ENCODE measurements at places on chromosomes 7 and 10.

DNA sequence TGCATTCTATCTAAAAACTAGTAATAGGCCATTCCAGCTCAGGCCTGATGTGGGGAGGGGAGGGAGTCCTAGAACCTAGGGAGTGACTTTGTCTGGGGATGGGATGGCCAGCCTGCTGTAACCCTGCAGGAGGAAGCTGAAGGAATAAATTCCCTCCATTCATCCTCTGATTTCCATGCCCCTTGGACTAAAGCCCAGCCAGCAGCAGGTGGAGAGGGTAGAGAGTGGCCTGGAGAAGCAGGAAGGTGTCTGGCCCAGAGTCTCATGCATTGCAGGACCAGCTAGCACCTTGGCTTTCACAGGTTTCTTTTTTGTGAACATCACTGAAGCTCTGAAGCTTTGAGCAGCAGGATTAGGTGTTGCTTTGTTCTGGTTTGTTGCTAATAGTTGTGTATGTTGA, 32.8 kb upstream of the CDH23 start:
- no peak for DNase-seq

GRCh38 chr10:12431151-12432101, 82.1 kb downstream of the CAMK1D start:
- no peak for DNase-seq

DNA sequence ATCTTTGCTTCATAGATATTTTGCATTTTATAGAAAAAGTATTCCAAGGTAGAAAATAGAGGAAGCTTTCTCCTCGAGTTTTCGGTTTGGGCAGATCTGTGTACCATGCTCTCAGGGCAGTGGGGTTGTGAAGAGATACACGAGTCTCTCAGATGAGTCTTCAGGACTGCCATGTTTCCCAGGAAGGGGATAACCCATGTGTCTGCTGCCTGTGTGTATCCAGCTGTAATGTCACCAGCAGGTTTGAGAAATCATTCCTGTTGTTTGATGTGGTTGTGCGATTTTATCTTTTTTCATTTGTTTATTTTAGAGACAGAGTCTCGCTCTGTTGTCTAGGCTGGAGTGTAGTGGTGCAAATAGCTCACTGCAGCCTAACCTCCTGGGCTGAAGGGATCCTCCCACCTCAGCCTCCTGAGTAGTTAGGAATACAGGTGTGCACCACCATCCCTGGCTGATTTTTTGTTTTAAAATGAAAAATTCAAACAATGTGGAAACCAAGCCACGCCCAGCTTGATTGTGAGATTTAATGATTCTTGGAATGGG, 48.9 kb downstream of the SNX10 start:
- no peak for DNase-seq

DNA sequence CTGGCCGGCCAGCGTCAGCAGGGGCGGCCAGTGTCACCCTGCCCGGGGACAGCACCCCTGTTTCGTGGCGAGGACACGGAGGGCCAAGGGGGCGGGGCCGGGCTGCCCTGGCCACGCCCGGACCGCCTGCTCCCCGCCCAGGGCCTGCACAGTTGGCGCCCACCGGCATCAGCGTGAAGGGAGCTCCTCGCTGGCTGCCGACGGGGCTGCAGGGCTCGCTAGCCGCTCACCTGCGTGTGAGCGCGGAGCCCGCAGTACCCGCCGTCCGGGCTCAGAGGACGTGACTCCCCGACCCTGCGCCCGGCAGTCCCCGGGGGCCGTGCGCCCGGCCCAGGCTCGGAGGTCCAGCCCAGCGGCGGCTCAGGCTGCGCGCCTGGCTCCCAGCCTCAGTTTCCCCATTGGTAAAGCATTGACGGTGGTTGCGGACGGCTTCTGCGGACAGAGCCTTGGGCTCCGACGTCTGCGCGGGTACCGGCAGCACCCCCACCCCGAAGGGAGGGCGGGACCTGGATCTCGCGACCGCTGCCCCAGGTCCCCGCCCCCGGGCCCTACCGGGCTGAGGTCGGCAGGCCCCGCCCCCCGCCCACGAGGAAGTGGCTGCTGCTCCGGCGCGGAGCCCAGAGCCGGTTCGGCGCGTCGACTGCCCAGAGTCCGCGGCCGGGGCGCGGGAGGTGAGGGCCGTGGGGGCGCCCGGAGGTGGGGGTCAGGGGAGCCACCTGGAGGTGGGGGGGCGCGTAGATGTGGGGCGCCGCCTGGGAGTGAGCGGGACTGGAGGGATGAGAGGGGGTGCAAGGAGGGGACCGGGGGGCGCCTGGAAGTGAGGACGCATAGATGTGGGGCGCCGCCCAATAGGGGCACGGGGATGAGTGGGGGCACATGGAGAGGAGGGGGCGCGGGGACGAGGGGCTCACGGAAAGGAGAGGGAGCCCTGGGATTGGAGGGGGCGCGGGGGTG, at the start of gene ARPC1B:
Gene ARPC1B, plus strand, starts transcription at position 620 of the 954 bp plus-strand sequence. CDS start 10,985 bp downstream, outside the sequence.
- peak; percentile 99 for DNase-seq

- DNase-seq, result no peak
Observed at GRCh38 chr10:116857156-116857555, 7.9 kb downstream of the ENO4 start.

DNA sequence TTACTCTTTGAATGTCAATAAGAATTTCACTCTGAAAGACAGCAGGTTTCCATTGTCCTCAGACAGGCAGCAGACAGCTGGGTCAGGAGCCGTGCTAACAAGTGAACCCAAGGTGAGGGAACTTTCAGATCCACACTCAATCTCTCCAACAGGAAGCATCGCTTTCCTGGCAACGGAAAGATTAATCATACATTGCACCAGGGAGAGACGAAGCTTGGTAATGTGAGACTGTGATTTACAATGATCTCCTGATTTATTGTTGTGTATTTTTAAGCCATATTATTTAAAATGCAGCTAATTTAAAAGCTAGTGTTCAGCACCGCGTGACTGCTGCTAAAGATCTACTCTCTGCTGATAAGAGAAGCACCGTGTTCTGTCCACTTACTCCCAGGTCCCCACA, 17.5 kb upstream of the NOM1 start:
- DNase-seq, result no peak

GRCh38 chr10:76540786-76541185, 1096.8 kb downstream of the KCNMA1 start:
- no peak for DNase-seq

- DNase-seq, result peak; percentile 40
Observed at GRCh38 chr7:116249969-116250553, 39.7 kb downstream of the TES start.

GRCh38 chr7:36473454-36474282, 84.0 kb downstream of the ANLN start:
- peak; percentile 57 for DNase-seq

DNA sequence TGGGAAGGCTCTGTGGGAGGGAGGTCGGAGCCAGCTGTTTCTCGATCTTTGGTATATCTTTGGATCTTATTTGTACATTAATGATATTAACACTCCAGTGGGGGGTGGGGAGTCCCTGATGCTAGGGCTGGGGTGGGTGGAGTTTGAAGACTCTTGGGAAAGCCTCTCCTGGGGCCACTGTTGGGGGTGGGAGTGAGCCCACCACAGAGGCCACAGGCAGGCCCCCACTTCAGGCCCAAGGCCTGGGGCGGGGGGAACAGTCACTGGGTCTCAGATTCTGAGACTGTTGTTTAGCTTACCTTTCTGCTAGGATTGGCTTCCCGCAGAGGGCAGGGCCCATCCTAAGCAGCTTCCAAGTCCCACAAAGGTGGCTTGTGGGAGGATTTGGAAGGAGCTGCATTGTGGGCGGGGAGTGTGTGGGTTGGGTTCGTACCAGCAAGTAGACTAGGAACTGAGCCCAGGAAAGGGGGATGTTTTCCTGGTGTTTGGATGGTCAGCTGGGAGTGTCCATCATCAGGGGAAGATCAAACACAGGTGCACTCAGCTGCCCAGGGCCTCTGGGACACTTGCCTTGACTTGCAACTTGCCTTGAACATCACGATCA, 11.9 kb downstream of the YKT6 start:
- DNase-seq, result no peak

DNA sequence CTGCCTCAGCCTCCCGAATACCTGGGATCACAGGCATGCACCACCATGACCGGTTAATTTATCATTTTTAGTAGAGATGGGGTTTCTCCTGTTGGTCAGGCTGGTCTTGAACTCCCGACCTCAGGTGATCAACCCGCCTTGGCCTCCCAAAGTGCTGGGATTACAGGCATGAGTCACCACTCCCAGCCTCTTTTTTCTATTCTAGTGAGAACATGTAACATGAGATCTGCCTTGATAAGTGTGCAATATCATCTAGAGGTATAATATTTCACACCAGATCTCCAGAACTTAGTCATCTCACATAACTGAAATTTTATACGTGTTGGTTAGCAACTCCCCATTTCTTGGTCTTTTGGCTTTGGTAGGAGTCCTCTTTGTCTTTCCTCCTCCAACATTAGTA, 656.9 kb downstream of the CNTNAP2 start:
- DNase-seq, result no peak

DNA sequence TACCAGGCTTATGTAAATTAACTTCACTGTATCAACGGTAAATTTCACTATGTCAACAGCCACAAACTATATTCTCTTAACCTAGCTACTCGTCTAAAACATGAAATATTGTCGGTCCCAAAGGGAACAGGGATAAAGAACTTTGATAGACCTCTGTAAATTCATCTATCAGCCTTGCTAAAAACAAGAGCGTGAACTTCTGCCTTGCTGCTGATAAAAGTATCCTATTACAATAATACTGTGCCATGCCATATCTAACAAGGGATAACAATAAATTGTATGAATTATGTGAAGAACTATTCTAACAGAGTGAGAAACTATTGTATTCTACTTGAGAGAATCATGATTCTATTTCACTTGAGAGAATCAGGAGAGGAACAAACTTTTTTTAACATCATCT, 117.2 kb downstream of the CNOT4 start:
- no peak for DNase-seq

- no peak for DNase-seq
Observed at GRCh38 chr10:121514141-121514865, 83.9 kb downstream of the FGFR2 start.

DNA sequence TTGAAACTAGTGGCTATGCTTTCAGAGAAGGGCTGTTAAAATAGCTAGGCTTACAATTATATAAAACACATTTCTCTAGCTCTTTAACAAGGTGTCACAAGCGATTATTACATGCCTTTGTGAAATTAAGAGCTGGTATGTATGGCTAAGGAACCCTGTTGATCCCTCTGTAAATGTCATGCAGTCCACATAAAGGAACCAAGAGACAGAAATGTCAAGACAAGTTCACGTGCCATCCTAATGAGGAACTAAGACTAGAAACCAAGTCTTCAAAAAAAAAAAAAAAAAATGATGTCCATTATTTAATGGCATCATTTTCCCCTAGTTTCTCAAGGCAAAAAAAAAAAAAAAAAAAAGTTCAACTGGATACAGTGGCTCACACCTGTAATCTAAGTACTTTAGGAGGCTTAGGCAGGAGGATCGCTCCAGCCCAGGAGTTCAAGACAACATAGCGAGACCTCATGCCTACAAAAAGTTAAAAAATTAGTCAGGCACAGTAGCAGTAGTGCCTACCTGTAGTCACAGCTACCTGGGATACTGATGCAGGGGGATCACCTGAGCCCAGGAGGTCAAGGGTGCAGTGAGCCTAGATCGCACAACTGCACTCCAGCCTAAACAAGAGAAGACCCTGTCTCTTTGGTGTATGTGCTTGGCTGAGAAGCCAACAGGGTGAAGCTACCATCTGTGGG, 63.4 kb downstream of the SRPK2 start:
- no peak for DNase-seq

- DNase-seq, result no peak
Observed at GRCh38 chr10:22915314-22915713, 12.5 kb upstream of the ARMC3 start.

DNA sequence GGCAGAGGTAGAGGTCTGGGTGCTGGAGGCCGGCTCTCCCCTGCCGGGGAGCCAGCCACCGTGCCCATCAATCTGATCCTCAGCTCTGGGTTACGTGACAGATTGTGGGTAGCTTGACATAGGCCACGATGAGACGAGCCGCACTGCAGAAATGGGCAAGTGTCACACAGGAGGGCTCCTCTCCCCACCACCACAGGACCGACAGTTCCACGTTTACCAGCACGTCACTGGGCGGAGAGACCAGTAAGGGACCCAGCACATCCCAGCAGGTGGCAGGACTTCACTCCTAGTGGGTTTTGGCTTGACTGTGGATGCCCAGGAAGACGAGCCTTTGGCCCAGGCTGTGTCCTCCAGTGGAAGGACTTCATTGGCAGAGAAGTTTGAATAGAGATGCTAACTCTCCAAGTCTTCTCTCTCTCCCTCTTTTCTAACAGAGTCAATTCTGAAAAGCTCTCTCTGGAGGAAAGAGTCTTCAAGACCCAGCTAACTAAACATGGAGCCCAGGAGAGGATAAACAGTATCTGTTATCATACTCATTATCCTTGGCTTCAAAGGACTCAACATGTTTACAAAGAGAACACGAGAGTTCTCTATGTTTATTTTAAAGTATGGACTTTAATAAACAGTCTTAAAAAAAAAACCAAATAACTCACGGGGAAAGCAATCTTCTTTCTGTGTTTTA, 129.3 kb upstream of the JCAD start:
- no peak for DNase-seq

DNA sequence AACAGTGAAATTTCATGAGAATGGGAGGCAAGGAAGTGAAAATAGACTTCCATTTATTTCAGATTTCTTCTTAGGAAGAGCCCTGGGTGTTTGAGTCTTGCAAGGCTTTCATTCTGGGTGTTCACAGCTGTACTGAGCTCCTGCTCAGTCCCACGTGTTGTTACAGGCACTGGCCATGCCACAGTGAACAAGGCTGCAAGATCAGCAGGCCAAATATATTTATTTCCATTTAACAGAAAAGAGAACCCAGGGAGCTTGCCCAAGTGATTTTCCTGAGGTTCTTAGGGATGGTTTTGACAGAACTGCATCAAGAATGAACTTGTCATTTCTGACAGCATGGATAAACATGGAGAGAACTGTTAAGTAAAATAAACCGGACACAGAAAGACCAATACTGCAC, 54.5 kb upstream of the CD36 start:
- no peak for DNase-seq

GRCh38 chr7:5083311-5083711, 37.7 kb downstream of the RBAK start:
- DNase-seq, result peak; percentile 63

- DNase-seq, result no peak
Observed at GRCh38 chr7:44408596-44408995, 81.9 kb downstream of the NUDCD3 start.

GRCh38 chr7:99032928-99033327, 111.0 kb downstream of the SMURF1 start:
- DNase-seq, result no peak

DNA sequence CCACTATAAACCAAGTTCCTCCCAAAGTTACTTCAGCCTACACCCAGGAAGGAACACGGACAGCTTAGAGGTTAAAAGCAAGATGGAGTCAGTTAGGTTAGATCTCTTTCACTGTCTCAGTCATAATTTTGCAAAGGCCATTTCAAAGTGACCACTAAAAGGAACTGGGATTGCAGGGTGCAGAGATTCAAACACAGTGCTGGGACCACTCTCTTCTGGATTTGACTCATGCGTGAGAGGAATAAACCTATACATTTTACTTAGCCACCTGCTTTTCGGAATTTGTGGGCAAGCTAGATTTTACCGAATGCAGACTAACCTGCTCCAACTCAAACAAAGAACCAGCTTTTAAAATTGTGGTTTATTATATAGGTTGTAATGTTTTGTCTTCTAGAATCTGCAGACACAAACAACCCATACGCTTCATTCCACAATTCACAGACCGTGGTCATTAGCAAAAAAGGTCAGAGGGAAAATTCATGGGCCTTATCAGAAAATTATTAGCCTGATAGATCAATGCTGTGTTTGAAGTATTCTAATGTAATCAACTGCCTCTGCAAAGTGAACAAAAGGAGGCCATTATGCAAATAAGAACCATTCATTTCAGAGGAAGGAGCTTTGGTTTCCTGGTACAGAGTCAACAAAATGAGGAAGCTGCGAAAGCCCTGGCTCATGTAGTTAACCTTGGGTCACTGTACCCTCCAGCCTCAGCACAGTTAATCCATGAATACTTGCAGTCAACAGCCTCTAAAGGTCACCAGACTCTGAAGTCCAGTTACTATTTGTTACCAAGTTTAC, 342.7 kb upstream of the KLF6 start:
- DNase-seq, result no peak
